ENCODE measurements at places on chromosomes 6 and 20. TPM values are rescaled to one million over a fixed set of nuclear protein-coding genes. Genes with fewer than 3 reads are reported as not detected.

The ABHD16A gene
- polyA plus RNA-seq = 55.2 TPM

The MTCH1 gene
- 165 TPM for polyA plus RNA-seq

GRCh38 chr20:54368570-54368969 lies 106.8 kb upstream of the DOK5 start:
- no peak for DNase-seq

- no peak for DNase-seq
Observed at GRCh38 chr20:25160897-25161296, 34.6 kb upstream of the ENTPD6 start.

DNA sequence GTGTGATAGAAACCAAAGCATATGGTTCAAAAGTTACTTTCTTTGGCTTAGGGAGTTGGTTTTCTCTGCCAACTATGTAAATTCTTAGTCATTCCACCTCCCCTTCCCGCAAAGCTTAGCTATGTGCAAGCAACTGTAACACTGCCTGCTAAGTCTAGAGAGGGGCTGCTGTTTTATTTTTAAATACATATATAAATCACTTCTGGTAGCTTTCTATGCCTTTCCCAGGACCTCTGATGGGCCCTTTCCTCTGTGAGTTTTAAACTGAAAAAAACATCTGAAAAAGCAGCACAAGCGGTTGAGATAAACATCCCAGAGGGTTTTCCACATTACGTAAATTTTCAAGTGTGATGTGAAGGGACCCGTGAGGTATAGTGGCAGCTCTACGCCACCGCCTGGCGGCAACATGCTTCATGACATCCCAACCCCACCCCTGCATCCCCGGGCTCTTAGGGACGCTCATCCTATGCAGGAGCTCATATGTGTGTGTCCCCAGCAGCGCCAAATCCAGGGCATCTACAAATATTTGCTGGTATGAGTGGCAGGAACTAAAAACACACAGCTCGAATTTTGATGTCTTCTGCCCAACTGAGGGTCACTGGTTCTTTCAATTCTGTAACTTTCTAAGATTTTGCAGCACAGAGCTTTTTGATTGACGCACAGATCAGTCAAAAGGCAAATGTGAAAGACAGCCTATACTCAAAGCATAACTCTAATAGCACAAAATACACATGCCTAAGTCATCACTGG lies 12.7 kb downstream of the SAYSD1 start:
- DNase-seq = peak; percentile 48

GRCh38 chr20:1171461-1172093 lies 13.2 kb downstream of the TMEM74B start:
- DNase-seq = peak; percentile 32

- no peak for DNase-seq
Observed at GRCh38 chr20:2838170-2838797, 2.2 kb downstream of the PCED1A start.
